ENCODE measurements at places on chromosomes 12 and 14.

DNA sequence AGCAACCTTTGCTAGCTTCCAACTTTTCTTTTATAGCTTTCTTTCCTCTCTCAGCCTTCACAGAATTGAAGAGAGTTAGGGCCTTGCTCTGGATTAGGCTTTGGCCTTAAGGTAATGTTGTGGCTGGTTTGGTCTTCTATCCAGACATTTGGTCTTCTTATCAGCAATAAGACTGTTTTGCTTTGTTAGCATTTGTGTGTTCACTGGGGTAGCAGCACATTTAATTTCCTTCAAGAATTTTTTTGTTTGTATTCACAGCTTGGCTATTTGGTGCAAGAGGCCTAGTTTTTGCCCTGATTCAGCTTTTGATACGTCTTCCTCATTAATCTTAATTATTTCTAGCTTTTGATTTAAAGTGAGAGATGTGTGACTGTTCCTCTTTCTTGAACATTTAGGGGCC is 130.8 kb downstream of the RAD51B start:
- no peak for DNase-seq

DNA sequence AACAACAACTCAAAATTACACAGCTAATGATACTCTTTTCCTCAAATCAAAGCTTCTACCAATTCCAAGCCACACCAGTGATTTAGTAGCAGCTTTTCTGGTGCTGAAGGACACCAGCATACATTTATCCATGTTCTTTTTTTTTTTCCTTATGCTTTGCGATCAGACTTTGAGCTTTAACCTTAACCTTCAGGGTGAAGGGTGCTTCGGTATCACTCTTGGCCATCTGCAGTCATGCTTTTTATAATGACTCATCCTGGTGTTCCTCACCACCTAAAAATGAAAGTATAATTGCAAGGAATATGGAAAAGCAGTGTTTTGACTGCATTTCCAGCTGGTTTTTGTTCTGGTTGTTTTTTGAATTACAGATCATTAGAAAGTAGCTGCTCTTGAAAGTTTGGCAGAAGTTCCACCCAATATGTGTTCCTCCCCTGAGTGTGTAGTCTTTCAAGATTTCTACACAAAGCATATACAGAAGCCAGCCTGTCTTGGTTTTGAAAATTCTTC is 1.3 kb upstream of the SLC41A2 start:
- DNase-seq, result no peak

GRCh38 chr12:95574799-95575452 is 23.6 kb upstream of the USP44 start:
- no peak for DNase-seq

GRCh38 chr14:89892953-89893352 is 61.6 kb downstream of the EFCAB11 start:
- DNase-seq, result no peak

DNA sequence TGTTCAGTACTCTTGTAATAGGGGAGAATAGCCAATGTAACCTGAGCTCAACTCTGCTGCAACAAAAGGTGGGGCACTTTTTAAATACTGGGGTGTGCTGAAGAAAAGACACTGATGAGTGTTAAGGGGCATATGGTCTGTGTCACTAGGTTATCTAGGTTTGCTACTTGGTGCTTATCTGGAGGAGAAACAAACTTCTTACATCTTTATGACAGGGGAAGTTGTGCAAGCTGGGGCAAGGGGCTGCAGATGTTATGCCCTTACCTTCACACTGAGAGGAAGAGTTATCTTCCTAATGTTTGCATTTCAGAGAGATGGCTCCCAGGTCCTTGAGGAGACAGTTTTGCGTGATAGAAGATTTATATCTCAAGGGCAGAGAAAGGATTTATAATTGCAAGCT is 90.9 kb upstream of the PKP2 start:
- no peak for DNase-seq

- peak; percentile 39 for DNase-seq
Observed at GRCh38 chr14:24734917-24735500, 101.0 kb upstream of the GZMB start.

GRCh38 chr14:65803885-65804284 is 391.4 kb downstream of the FUT8 start:
- no peak for DNase-seq

DNA sequence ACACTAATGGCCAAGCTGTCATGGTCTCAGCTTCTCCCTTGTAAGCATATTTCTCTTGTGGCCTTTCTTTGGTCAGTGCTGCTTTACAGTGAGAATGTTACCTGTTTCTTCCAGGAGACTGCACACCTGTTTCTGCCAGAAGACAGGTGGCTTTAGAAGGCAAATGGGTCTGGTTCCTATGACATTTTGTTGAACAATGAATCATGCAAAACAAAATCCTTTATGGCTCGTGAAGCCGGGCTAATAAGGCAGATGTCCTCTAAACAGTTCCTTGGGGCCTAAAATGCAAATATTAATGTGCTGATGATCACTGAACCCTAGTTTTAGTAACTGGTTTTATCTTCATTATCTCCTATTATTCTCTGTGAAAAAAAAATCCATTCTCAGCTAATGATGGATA is 927.6 kb downstream of the GALC start:
- no peak for DNase-seq

DNA sequence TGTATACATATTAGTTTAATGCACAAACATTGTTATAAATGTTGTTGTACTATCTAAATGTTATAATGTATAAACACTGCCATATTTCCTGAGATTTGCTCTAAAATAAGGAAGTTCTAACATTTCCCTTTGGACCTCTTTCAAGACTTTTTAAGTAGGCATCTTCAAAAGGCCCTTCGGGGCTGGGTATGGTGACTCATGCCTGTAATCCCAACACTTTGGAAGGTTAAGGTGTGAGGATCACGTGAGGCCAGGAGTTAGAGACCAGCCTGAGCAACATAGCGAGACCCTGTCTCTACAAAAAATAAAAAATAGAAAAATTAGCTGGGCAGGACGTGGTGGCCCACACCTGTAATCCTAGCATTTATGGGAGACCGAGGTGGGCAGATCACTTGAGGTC is 35.5 kb downstream of the FBLN5 start:
- DNase-seq, result no peak

- no peak for DNase-seq
Observed at GRCh38 chr12:106982229-106982628, 4.7 kb downstream of the MTERF2 start.

- DNase-seq, result no peak
Observed at GRCh38 chr14:91146661-91147060, 32.8 kb downstream of the DGLUCY start.

DNA sequence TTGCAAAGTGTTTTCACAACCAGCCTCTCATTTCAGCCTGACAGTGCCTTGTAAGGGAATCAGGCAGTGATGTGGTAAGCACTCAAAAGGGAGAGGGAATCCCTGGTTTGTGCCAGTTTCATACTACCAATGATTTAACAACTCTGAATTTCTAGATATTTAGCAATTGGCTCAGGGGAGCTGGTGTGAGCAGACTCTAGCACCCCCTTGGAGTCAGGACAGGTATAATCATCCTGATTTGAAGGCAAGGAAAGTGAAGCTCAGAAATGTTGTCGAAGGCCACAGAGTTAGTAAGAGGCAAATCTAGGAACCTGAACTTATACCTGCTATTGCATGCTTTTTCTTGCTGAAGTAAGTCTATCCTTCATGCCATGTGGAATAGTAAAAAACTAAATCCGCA is 63.1 kb upstream of the DACT1 start:
- no peak for DNase-seq

DNA sequence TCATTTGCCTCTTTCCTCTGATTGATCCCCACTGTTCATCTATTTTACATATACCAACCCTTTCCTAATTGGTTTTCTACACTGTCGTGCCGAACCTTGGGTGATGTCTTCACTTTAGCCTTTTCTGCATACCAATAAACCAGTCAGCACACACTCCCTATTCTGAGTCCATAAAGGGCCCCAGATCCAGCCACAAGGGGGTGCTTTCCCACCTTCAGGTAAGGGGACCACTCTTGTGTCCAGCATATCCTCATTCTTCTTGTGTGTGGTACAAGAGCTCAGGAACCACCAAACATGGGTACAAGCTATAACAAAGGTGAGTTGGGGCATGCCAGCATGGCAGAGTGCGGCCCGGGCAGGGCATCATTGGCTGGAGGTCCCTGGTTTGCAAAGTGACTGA is 859.8 kb downstream of the FSCB start:
- no peak for DNase-seq

DNA sequence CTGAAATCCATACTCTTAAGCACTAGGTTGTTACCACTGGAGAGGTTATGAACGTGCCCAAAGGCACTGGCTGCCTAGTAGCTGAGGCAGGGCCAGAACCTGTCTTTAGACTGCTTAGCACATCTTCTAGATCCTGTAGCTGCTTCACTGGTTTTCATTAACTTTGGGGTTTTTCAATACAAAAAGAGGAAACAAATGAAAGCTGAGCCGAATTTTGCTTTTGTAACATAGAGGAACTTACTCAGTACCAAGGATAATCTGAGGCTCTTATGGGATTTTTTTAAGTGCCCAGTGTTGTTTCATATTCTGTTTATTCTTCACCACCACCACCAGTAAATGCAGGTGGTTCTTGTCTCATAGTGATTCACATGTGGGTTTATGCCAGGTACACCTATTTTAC is 396.1 kb downstream of the RAD51B start:
- no peak for DNase-seq

GRCh38 chr12:45775465-45775864 is 46.0 kb downstream of the ARID2 start:
- no peak for DNase-seq

DNA sequence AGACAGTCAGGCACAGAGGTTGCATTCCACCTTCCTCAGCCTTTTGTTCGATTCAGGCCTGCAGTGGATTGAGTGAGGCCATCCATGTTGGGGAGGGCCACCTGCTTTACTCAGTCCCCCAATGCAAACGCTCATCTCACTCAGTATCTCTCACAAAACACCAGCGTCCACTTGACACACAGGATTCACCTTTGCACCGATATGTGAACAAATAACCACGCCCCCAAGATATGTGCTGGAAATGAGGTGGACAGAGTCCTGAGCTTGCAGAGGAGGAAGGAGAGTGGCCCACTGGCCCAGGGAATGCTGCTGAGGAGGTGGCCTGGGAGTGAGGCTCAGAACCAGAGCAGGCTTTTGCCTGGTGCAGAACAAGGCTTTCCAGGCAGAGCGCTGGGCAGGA is 60.7 kb downstream of the DNAH10 start:
- DNase-seq, result no peak

DNA sequence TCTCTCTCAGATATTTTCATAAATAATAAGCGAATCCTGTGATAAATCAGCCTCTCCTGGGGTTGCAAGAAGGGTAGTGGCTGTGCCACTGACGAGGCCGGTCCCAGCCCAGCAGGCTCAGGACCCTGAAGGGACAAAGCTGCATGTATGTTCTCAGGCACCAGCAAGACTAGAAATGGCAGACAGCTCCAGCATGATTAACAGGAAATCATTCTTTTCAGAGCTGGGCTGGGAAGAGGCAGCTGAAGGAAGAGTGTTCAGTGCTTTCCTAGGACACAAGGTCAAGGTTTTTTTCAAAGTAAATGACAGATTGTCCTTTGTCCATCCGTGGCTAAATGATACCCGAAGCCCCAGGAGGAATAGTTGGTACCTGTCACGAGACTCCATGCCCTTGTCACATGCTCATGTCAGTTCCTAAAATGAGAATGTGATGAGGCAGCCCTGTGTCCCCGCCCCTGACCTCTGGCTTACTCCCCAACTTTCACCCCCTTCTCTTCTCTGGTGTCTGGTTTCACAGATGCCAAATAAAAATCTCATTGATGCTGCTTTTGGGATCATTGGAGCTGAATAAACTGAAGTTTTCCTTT is 65.1 kb downstream of the PPP1R36 start:
- no peak for DNase-seq

DNA sequence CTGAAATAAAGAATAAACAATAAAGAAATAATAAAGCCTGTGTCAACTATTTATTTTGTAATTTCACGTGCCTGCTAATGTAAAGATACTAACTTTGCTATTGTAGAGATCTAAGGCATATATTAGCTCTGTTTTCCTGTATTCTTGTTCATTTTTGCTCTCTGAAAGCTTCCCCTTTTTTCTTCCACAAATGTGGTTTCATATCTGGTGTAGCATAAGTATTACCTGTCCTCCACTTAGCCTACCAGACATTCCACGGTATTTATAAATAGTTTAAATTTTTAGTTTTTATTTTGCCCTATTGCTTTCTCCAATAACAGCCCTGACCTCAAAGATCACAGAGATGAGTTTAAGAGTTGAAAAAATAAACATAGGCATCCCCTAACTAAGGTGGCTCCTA is 92.6 kb upstream of the ATP2B1 start:
- DNase-seq, result no peak

DNA sequence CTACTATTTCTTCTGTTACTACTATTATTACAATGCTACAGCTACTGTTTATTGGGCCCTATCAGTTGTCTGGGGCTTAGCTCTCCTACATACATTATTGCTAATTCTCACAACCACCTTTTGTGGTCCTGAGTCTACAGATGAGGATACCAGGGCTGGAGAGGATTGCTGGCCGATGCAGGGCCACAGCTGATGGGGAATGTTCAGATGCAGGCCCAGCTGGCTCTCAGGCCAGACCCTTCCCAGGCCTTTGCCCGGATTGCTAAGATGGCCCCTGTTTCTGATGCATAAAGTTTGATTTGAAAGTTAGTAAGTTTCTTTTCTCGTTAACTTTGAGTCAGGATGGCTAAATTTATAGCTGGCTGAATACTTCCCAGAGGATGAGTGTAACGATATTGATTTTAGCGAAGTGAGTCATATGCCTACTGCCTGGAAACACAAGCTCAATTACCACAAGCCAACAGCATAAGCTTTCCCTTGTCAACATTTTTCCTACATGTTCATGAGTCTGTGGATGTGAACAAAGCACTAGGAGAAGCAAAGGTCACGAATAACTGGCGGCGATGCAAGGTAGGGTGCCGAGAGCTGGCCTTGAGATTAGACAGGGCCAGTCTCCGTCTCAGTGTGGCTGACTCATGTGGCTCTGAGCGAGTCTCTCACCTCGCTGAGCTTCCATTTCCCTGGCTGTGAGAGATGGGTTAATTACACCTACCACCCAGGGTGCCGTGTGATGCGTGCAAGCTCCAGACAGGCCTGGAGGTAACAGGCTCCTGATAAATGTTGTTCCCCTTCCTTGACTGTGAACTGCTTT is 111.0 kb downstream of the BEGAIN start:
- no peak for DNase-seq

DNA sequence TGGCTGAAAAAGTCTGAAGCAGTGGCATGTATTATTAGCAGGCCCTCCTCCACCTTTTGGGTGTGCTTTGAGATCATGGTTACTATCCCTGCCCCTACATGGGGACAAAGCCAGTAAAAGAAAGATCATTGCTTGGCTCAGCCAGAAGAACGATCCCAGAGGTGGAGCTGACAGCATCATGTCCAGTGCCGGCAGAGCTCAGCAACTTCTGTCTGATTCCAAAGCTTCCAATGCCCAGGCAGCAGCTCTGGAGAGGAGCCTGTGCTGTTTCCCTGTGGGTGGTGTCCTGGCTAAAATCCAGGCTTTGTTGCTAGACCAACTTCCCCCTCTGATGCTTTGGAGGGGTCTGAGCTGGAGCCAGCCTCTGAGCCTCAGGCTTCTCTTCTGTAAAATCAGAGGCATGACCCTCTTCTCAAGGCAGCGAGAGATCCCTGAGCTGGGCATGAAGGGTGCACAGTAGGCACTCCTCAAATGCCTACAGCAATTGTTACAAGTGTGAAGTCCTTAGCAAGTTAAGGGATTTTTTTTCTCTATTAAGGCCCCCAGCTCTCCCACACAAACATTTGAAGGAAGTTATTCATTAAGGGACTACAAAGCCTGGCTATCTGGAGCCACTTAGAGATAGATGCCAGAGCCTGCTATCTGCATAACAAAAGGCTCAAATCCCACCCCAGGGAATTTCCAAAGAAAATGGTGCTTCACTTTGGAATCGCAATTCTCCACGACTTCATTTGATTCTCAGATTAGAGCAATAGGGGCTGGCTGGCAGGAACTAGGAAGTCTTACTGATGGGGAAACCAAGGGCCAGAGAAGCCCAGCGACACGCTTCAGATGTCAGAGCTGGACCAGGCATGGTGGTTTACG is 10.9 kb upstream of the GSC start:
- no peak for DNase-seq

All from GM12864 (cell line).